ENCODE measurements at places on chromosomes 7 and 10.

DNA sequence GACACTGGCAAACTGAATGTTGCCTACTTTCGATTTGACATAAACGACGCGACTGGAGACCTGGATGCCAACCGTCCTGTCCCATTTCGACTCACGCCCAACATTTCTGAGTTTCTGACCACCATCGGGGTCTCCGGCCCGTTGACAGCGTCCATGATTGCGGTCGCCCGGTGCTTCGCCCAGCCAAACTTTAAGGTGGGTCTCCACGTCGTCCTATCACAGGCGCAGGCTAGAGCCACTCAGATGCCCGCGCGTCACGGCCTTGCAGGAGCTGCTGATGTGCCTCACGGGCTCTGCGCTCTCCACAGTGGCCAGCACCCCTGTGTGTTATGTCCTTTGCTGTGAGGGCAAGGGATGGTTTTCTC, 132.6 kb downstream of the SMURF1 start:
- DNase-seq = no peak

DNA sequence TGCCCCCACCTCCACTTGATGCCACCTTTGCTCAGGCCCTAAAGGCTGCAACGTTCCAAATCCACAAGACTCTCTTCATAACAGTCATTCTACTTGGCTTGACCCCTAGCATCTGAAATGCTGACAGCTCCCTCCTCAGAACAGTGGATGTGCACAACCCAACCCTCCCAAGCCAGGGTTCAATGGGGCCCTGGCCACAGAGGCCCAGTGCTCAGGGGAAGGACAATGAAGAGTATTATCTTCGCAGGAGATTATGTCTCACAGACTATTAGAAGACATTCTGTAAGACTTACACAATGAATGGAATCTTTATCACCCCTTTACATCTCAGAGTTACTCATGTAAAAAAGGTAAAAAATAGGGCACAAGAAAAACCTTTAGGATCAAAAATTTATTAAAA, 20.4 kb downstream of the ERCC6 start:
- DNase-seq = no peak

DNA sequence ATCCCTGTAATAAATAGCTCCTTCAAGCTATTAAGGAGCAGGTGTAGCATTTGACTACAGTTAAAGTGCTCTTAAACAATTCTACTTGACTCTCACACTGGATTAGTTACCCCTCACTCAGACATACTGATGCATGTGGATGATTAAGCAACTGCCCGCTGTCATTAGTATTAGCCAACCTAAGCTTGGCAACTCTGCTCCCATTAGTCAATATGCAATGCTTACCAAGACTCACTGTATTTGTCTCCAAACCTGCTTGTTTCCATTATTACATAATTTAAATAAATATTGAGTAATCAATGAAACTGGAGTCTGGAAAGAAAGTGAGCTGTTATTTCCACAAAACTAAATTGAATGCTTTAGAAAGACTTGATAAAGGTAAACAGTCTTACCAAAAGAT, 144.0 kb upstream of the ASAH2 start:
- DNase-seq = no peak

DNA sequence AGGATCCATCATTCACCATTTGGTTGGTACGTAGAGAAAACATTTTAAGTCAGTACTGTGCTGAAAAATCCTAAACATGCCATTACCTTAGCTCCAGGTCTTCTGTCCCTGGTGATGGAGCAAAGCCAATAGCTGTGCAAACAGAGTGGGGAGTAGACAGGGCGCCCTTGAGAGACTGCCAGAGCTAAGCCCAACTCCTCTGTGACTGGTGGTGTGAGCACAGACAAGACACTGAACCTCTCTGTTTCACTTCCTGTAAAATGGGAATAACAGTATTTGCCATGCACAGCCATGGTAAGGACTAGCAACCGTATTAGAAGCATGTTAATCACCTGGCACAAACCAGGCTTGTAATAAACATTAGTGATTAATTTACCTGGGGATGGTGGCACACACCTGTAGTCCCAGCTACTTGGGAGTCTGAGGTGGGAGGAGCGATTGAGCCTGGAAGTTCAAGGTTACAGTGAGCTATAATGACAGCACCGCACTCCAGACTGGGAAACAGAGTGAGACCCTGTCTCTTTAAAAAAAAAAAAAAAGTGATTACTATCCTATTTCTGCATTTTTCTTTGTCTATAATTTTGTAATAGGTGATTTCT, 28.7 kb downstream of the LYZL1 start:
- no peak for DNase-seq

- DNase-seq = no peak
Measured at GRCh38 chr7:116164552-116165306, 45.6 kb upstream of the TES start.

- DNase-seq = no peak
Measured at GRCh38 chr10:98433881-98434732, 12.6 kb downstream of the HPS1 start.

GRCh38 chr10:12890958-12891357, 110.6 kb downstream of the CCDC3 start:
- no peak for DNase-seq

GRCh38 chr10:46033602-46034011, 3.2 kb upstream of the NCOA4 start:
- no peak for DNase-seq

GRCh38 chr10:111231779-111232178, 154.9 kb downstream of the ADRA2A start:
- DNase-seq = no peak

DNA sequence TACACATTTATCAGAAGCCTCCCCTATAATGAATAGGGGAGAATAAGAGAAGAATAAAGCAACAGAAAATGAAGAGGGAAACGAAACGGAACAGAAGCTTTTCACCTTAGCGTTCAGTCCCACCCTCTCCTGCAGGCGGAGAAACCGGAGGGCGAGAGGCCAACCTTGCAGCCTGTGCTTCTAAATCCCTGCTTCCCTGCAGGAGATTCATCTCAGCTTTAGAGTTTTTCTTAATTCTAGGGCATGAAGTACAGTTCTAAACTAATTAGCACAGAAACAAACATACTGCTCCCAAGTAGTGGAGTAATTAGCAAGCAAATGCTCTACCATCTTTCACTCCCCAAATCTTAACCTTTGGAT, 107.2 kb downstream of the CUBN start:
- DNase-seq = no peak

- DNase-seq = no peak
Measured at GRCh38 chr7:23472556-23472955, 2.3 kb upstream of the IGF2BP3 start.

DNA sequence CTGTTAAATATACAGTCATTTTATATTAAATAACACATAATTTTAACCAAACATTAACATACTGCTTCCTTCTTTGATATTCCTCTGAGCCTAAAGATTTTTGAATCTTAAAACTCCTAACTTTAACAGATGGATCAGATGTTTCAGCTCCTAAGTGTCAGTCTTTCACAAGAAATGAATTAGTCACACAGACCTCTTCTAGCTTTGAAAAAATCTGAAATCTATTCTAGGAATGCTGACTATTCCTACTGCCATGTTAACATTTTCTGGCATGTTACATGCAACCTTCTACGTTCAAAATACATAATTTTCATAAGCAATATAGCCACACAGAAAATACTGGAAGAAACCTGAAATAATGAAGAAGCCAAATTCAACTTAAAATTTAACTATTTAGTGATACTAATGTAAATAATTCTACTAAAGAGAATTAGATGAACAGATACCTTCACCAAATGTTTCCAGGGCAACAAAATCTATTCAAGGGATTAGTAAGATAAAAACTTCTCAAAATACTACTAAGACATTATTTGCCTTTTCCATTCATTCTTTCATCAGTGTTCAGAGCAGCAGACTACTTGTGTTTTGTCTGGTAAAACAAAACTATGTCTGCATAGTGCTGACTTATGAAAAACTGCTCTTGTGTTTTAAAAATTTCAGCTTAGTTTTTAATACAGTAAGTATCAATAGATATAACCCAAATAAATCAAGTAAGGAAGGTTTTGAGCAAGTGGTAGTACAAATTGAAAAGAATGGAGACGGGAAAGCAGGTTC, 9.2 kb downstream of the JMJD1C start:
- no peak for DNase-seq

GRCh38 chr10:77744245-77744644, 106.6 kb upstream of the KCNMA1 start:
- DNase-seq = no peak

DNA sequence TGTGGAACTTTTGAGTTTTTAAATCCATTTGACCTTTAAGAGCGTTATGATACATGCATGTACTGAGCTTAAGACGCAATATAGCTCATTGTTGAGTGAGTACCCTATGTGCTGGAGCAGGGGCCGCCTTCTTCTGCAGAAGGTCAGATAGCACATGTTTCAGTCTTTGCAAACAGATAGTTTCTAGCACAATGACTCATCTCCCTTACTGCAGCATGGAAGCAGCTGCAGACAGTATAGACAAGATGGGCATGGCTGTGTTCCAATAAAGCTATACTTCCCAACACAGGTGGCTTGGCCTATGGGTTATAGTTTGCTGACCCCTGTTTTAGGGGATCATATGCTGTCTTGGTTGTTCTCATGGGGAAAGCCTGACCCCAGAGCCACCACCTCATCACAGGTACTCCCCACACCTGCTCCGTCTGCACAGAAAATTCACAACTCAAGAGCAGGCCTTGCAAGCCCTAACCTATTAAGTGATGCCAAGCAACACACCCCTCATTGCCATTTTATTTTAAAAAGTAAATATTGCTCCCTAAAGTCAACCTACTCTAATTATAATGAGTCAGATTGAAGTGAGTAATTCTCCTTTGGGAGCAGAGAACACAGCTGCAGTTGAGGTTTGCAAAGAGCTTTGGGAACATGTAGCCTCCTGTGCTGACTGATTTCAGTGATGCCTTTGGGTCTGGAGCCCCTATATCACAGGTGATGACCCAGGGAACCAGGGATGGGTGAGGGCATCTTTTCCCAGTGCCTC, 330.1 kb downstream of the PAXIP1 start:
- DNase-seq = no peak

DNA sequence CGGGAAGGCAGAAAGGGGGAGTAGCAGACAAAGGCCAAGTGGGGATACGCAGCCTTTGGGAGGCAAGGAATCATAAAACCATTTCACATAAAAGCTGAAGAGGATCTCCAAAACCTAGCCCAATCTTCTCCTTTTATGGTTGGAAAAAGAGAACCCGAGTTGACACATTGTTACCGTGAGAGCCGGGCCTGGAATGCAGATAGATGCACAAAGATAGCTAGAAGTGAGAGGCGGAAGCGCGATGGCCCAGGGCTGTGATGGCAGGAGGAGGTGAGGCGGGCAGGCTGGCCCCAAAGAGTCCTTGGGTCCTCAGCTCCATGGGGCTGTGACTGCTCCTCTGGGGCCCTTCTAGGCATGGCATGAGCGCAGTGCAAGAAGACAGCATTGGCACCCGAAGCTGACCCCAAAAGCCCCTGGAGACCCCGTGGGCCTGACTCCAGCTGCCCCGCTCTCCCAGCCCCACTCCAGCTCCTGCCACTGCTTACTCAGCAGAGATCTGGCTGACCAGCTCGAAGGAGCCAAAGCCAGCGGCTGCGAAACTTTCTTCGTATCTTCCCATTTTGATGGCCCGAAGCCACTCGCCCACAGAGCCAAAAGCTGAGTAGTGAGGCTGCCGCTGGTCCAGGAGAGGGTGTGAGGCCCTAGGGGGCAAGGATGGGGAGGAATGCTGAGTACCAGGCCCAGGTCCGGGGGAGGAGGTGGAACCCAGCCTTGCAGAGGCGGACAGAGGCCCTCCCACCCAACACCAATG, 22.5 kb downstream of the EPHB4 start:
- no peak for DNase-seq

GRCh38 chr10:8214587-8214986, 160.1 kb downstream of the GATA3 start:
- DNase-seq = no peak

DNA sequence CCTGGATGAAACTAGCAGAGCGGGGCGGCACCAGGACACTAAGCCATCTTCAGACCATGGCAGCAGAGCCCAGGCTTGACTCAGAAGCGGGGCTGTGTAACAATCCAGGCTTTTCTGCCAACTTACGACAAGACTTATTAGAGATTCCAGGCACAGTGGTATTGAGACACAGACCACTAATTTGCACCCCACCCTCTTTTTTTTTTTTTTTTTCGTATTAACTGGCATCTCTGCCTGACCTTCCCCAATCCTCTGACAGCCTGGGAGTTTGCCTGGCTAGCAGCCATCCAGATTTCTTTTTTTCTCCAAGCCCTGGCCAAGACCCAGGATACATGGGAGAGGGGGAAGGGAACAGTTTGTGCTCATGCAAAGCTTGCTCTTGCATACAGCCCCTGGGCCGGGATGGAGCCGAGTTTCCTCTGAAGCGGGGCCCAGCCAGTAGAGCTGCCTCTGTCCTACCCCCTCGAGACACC, 182.4 kb downstream of the PLXNA4 start:
- no peak for DNase-seq

DNA sequence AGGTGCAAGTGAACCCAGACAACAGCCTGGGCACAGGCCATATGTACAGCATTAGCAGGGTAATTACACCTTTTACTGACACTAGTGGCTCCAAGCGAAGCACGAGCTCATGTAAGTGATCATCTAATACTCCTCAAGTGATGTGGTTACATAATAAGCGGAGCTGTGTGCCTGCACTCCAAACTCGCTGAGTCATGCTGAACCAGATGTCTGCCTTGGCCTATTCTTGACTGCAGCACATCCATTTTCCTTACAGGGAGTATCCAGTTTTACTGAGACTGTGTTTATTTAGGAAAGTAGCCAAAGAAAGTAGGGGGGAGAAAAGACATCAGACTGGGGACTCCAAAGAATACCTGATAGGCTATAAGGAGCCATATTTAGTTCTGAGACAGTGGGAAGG, 90.1 kb downstream of the GRM3 start:
- no peak for DNase-seq

DNA sequence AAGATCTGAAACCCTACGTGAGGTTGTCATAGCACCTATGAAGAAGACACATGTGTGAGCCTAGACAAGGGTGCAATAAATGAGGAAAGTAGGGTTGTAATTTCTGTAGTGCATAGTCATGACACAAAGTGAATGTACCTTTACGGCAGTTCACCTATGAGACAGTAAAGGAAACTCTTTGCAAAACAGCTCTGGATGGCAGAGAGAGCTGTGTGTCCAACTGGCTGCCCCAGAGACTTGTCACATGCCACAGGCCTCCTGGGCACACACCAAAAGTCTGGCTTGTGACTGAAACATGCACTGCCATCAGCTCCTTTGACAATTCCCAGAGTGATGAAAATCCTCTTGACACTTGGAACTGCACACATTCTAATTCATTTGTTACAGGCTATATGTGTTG, 90.7 kb upstream of the NAMPT start:
- no peak for DNase-seq

DNA sequence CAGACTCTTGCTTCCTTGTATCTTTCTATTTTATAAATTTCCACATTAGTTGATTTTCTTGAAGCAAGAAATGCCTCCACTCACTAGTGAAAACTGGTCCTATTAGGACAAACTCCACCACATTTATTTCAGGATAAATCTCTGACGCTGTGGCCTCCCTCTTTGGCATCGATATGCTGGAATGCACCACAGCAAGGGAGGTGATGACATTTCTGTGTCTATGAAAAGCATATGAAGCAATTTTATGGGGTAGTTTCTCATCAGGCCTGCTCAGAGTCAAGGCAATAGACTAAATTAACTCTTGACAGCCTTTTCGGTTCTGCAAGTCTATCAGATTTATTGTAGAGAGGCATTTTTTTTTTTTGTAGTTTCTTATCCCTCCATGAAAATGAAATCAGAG, 304.4 kb downstream of the ZEB1 start:
- DNase-seq = no peak
